NCI-H1694 (cell line): ENCODE measurements at places on chromosomes 6 and 20.

GRCh38 chr20:41082306-41082705 lies 53.7 kb downstream of the TOP1 start:
- no peak for DNase-seq

GRCh38 chr20:31522731-31523130 lies 8.5 kb downstream of the HM13 start:
- DNase-seq, result no peak

- peak; percentile 80 for DNase-seq
Measured at GRCh38 chr20:327186-328026, 2.1 kb downstream of the SOX12 start.

DNA sequence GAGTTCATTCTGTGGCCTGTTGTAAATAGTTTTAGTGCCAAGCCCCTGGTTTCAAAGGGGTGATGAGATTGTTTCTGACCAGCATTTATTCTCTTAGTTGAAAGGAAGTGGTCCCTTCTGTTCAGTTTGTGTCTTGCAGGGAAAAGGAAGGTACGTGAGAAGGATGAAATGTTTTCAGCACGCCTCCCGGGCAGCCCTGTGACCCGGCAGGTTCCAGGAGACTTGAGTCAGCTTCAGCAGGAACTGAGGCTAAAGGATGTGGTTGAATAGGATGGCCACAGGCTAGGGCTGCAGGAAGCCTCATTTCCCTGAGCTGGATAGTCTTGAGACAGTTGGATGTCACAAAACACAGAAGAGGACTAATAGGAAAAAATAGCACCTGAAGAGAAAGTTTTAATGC lies 132.4 kb upstream of the SYNDIG1 start:
- DNase-seq, result no peak

DNA sequence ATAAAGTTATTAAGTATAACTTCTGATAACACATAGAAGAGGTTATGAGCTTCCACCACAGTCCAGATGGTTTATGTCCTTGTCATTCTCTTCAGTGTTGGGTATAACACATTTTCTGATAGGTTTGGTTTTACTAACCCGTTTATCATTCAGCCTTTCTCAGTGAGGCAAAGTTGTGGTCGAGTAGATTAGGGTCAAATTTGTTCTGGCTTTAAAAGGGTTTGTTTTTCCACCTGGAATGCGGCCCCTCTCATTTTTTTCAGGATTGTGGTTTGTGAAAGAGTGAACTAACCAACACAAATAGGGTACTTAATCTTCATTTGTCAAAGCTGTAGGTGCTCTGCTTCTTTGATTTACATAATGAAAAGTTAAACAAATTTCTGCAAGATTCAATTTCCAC lies 204.2 kb upstream of the ASCC3 start:
- no peak for DNase-seq

GRCh38 chr6:118061666-118062065 lies 154.6 kb downstream of the SLC35F1 start:
- DNase-seq, result no peak

- DNase-seq, result no peak
Measured at GRCh38 chr6:123965894-123966293, 162.2 kb downstream of the NKAIN2 start.

- DNase-seq, result no peak
Measured at GRCh38 chr20:4371623-4372251, 350.0 kb upstream of the PRND start.

DNA sequence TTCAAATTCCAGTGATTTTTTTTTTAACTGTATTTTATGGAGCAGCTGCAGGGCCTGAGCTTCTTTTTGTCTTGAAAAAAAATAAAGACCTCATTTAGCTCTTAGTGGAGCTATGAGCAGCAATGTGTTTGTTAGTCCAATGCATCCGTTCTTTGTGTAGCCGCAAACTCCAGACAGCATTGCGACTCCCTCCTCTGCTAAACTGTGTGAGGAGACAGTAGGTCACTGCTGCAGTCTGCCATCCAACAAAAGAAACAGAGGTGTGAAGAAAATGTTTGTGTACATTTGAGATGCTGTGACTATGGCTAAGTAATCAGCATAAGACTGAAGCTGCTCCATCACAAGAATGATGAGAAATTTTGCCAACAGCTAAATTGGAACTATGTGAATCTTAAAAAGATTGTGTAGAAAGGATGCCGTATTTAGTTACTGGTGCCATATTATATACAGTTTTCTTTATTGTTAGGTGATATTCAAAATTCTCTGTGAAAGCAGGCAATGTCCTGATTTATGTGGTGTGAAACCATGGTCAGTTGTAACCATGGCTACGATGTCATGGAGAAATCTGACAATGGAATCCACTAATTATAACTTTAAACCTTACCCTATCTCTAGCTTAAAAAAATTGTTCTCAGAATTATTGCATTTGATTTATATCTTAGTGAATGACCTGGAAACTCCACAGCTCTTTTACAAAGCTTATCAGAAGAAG lies 428.8 kb upstream of the EPHA7 start:
- DNase-seq, result no peak

DNA sequence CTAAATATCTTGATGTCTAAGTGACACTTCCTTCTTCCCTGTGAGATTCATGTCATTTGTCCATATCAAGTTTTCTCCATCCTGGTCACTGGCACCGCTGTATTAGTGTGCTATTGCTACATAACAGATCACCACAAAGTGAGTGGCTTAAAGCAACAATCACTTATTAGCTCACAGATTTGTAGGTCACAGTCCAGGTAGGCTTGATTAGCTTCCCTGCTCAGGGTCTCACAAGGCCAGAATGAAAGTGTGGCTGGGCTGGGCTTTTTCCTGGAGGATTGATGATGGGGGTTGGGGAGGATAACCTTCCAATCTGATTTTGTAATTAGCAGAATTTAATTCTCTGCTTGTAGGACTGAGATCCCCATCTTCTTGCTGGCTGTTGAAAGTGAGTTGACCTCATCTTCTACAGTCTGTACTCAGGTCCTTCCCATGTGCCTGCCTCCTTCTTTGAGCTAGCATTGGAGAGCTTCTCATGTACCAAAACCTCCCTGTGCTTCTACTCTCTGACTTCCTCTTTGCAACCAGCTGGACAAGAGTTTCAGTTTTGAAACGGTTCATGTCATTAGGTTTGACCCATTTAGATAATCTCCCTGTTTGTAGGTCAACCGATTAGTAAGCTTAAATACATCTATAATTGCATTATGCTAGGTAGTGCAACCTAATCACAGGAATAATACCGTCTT lies 152.4 kb upstream of the MAN1A1 start:
- no peak for DNase-seq

DNA sequence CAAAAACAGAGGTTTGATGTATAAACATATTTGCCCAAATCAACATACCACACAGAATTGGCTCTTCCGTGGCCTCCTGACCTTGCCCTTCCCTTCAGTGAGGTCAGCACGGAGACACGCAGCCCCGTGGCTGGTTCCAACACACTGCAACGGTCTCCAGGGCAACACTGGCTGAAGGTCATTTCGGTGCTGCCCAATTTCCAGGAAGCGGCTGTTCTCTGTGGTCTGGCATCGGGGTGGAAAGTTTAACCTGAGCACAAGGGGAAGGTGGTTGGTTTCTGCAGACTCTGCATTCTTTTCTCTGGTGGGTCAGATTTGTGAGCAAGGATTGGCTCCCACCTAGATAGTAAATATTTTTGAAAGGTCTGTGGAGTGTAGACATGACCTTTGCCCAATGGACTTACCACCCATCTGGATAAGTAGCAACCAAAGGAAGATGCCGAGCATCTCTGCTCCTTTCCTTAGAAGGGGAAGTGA lies 177.6 kb upstream of the PHACTR1 start:
- no peak for DNase-seq

DNA sequence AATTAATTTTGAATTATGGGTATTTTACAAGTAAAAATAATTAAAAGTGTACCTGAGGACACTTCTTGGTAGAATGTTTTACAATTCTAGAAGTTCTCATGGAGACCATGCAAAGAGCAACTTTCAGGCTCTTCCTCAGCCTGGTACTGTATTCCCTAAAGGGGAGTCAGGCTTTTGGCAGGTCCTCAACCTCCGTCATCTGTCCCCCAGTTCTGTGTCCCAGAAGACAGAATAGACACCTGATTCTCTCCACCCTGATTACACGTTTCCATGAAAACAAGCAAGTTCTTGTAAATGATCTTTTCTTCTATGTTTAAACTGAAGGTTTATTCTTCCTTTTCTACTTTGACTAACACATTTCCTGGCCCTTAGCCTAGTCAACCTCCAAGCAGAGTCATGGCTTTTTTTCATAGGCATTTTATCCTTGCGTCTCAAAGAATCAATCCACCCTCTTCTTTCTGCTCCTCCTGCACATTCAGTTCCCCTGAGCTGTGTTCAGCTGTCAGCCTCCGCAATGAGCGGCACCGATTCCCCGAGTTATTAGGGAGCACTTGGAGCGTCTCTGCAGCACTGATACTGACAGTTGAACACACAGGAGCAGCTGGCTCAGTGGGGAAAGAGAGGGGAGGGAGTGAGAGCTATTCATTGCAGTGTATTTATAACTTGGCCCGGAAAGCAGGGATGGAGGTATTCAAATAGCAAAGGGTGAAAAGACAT lies 1082.4 kb upstream of the MAP3K7 start:
- peak; percentile 52 for DNase-seq

GRCh38 chr20:49562311-49563014 lies 5.5 kb downstream of the PTGIS start:
- DNase-seq, result no peak

GRCh38 chr6:13953061-13953705 lies 28.4 kb downstream of the RNF182 start:
- DNase-seq, result no peak

DNA sequence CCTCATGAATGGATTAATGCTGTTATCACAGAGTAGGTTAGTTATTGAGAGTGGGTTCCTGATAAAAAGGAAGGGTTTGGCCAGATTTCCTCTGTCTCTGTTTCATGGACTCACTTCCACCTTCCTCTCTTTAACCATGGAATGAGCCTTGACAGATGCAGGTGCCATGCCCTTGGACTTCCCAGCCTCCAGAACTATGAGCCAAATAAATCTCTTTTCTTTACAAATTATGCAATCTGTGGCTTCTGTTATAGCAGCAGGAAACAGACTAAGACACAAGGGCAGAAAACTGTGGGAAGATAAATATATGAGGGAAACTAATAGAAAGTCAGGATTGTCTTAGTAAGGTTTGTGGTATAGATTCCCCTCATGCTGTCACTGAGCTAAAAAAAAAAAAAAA lies 106.5 kb downstream of the QRSL1 start:
- DNase-seq, result no peak
